H7 (cell line): ENCODE measurements at places on chromosomes 1 and 21.

GRCh38 chr1:119778886-119779560 is 10.3 kb upstream of the HMGCS2 start:
- DNase-seq, result no peak

- DNase-seq, result no peak
These were observed 357.1 kb downstream of the OMA1 start for GRCh38 chr1:58189453-58189852.

GRCh38 chr1:23722652-23723051 is 20.6 kb upstream of the ELOA start:
- no peak for DNase-seq

DNA sequence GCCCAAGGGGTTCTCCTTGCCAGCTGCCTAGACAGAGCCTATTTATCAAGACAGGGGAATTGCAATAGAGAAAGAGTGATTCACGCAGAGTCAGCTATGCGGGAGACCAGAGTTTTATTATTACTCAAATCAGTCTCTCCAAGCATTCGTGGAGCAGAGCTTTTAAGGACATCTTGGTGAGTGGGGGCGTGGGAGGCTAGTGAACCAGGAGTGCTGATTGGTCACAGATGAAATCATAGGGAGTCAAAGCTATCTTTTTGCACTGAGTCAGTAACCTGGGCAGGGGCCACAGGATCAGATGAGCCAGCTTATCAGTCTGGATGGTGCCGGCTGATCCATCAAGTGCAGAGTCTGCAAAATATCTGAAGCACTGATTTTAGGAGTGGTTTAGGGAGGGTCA is 64.8 kb upstream of the MRPS6 start:
- no peak for DNase-seq

- peak; percentile 84 for DNase-seq
These were observed 5.7 kb downstream of the ZBTB7B start for GRCh38 chr1:155008015-155008941.

- peak; percentile 22 for DNase-seq
These were observed 25.5 kb downstream of the UTS2 start for GRCh38 chr1:7827126-7827955.

DNA sequence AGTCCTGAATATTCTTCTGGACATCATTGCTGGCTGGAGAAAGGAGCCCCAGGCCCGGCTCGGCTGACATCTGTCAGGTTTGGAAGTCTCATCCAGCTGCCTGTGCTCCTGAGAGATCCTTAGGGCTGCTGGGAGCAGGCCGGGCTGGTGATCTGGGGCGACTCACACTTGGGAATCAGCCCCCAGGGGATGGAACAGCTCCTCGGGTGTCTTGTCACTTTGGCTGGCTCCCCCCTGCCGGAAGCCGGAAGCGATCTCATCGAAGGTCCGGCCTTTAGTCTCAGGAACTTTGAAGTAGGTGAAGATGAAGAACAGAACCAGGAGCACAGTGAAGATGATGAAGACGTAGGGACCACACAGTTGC is 31.8 kb downstream of the SLC2A1 start:
- DNase-seq, result peak; percentile 18

- no peak for DNase-seq
These were observed 637.9 kb upstream of the RGS18 start for GRCh38 chr1:191520345-191520744.

DNA sequence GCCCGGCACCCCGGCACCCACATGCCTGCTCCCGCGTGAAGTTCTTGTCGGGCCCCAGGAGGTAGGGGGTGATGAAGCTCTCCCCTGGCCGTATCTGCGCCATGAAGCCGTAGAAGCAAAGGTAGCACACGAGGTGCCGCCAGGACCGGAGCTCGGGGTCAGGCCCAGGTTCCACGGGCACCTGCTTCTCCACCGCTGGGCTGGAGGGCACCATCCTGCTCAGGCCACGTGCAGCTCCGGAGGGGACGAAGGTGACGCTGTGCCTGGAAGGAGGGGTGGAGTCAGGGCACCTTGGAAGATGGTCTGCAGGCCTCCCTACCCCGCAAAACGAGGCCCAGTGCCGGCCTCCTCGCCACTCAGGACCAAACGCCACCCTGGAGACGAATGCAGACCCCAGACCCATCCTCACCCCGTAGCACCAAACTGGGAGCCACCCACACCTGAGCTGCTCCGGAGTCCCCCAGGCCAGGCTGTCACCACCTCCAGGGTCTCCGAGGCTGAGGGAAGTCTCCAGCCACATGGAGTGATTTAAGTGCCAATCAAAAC is 4.4 kb downstream of the SLC19A1 start:
- DNase-seq, result no peak

- no peak for DNase-seq
These were observed 38.0 kb upstream of the ACTRT2 start for GRCh38 chr1:2983319-2983705.

GRCh38 chr21:40625991-40626390 is 221.0 kb downstream of the DSCAM start:
- DNase-seq, result no peak

- no peak for DNase-seq
These were observed 410.7 kb downstream of the SIPA1L2 start for GRCh38 chr1:232218955-232219865.
